Stimulated activated CD8-positive, alpha-beta memory T cell treated with anti-CD3 and anti-CD28 coated beads, Interleukin-4, amount 100 ng/mL, for 1 hour (primary cell): ENCODE measurements at places on chromosomes 11 and 22.

DNA sequence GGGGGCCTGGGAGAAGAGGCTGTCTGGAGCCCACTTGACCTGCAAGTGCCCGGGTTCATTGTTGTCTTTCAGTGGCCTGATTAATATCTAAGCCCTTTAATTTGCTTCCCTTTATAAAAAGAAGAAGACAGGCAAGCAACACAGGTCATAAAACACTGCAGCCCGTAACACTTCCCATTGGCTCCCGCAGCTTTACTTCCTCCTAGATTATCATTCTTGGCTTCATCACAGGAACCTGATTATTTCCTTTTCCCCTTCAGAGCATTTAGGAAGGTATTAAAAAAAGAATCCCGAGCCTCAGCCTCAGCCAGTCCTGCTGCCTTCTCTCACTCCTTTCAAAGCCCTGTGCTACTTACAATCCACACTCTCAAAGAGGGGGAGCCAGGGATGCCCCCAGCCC lies 183.2 kb downstream of the GRIK4 start:
- DNase-seq = no peak

GRCh38 chr11:101870510-101870909 lies 44.3 kb upstream of the CEP126 start:
- DNase-seq = no peak

- DNase-seq = no peak
Observed at GRCh38 chr22:38828191-38828590, 15.6 kb downstream of the NPTXR start.

- no peak for DNase-seq
Observed at GRCh38 chr11:78310500-78310909, 107.1 kb downstream of the GAB2 start.

DNA sequence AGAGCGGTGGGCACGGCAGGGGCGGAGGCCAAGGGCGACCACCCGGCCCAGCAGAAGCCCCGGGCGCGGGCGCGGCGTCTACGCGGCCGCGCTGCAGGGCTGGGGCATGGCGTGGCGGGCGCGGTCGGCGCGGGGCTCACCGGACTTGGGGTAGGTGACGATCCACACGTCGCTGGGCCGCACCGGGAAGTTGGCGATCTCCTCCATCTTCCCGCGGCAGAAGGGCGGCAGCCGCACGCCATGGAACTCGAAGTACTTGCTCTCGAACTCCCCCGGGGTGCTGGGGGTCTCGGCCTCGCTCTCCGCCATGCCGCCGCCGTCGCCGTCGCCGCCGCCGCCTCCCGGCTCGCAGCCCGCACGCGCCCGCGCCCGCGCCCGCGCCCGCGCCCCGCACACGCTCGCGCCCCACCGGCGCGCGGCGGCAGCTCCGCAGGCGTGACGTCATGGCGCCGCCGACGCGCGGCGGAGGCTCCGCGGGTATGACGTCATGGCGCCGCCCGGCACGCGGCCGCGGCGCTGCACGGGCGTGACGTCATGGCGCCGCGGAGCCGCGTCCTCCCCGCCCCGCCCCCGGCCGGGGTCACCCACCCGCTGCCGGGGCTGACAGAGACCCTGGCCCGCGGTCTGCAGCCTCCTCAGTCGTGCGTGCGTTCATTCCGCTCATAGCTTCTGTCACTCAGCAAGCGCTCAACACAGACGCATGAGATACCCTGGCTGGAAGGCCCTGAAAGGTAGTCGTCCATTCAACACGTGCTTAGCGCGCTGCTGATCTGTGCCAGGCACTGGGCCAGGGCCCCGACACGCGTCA lies at the start of gene SULT4A1:
SULT4A1 (minus strand) TSS at position 440 of the 808 bp plus-strand sequence; CDS start at position 309, 131 bp downstream.
- no peak for DNase-seq

- no peak for DNase-seq
Observed at GRCh38 chr11:108093128-108093904, 28.1 kb upstream of the ACAT1 start.

- DNase-seq = no peak
Observed at GRCh38 chr22:45259754-45260394, 19.2 kb upstream of the KIAA0930 start.

- DNase-seq = no peak
Observed at GRCh38 chr11:61012737-61013215, 41.3 kb downstream of the CD6 start.

DNA sequence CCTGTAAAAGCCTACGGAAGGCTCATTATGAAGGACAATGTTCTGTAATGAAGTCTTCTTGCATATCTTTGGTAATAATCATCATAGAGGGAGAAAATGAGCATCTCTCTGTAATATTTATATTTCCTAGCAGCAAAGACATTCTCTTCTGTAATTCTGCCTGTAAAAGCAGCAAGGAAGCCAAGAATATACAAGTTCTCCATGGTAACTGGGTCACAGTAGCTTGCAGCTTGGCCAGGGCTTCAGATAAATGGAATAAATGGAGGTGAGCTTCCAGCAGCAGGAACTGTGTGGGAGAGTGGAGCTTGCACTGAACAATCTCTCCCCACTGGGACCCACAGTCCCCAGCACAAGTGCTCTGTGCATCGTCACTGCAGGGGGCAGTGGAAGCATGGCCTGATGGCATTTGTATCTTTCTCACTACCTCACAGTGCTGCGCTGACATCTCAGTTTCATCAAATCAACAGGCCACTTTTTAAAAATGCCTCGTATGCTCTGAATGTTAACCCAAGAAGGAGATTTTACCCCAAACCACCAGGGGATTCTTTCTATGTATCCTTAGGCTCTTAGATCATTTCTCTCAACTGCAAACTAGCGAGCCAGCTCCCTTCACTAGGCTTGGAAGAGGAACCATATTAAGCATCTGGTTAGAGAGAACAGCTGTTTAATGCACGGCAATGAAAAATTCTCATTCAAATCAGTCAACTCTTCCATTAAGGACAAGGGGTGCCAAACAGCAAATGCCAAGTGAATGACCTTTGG lies 1059.7 kb downstream of the OPCML start:
- DNase-seq = no peak

- no peak for DNase-seq
Observed at GRCh38 chr11:12164061-12165014, 53.9 kb downstream of the MICAL2 start.

DNA sequence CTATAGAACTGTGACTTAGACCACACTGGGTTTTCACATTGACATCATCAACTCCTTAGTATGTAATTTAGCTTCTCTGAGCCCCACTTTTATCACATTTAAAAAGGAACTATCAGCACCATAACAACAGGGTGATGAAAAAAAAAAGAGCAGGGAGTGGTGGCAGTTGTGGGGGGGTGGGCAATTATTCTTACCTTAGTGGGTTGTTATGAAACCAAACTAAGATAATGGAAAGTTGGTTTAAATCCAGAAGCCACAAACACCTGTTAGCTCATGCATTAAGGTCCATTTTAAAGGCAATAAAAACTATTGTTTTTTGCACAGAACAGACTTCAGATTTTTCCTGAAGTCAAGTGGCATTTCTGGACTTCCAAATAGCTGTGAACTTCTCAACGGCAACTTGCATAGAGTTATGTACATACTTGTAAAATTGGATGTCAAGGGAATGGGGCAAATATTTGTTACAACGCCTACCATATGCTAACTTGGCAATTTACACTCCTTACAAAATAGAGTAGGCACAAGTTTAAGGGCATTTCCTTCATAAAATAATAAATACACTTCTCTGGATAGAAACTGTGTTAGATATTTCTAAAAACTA lies 793.6 kb downstream of the DLG2 start:
- DNase-seq = no peak

GRCh38 chr22:25111579-25112517 lies 87.8 kb upstream of the CRYBB3 start:
- no peak for DNase-seq

DNA sequence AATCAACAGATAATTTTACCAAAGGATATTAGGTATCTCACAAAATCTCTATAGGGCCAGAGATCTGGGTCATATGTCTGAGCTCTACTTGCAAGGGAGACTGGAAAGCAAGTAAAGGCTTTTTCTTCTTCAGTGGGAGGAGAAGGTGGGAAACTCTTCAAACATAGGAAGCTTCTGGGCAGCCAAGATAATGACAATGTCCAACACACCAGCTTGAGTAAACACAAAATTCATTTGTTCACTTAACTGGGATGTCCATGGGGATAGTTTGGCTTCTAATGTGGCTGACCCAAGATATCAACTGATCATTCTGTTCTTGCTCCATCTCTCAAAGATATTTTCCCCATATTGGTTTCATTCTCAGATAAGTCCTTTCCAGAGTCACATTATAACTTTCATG lies 37.4 kb downstream of the OR2AT4 start:
- DNase-seq = no peak

DNA sequence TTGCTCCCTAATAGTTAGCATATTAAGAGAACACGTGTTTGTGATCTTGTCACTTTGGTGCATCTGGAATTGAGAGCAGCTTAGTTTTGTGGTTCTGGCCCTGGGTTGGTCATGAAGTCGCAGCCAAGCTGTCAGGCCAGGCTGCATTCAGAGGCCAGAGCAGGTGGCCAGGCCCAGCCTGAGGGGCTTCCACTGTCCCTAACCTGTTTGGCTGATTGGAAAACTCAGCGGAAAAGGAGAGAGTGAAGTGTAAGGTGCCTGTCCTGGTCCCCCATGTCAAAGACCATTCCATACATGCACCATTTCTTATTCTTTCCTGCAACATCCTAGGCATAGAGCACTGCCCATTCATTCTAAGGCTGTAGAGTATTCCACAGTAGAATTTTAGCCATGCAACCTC lies 111.5 kb upstream of the IGLL5 start:
- DNase-seq = no peak

DNA sequence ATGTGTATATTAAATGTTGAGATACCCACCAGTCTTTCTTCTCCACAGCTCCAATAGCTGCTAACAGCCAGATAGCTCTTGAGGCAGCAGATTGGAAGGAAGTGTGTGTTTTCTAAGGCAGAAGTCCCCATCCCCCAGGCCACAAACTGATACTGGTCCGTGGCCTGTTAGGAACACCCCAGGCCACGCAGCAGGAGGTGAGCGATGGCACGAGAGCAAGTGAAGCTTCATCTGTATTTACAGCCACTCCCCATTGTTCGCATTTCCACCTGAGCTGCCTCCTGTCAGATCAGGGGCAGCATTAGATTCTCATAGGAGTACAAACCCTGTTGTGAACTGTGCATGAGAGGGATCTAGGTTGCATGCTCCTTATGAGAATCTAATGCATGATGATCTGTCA lies 12.7 kb downstream of the CCDC73 start:
- DNase-seq = no peak

DNA sequence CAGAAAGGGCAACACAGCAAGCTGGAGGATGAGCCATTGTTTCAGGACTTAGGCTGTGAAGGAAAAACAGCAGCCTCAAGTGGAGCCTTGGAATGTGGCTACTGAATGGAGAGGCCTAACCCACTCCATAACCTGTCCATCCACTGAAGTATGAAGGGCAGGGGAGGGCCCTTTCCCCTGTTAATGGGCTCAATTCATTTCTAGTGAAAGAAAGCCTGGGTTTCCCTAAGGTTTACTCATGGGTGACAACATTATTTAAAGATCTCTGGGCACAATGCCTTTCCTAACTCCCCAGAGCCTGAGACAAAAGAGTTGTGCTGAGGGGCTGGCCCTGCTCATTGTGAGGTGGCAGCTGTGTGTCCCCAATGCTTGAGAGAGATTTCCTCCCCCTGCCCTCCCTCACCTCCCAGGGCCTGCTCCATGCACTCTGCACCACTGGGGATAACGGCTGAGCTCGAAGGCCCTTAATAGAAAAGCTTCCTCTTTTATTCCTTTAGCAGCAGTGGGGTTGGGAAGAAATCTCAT lies 83.8 kb downstream of the ME3 start:
- DNase-seq = no peak

DNA sequence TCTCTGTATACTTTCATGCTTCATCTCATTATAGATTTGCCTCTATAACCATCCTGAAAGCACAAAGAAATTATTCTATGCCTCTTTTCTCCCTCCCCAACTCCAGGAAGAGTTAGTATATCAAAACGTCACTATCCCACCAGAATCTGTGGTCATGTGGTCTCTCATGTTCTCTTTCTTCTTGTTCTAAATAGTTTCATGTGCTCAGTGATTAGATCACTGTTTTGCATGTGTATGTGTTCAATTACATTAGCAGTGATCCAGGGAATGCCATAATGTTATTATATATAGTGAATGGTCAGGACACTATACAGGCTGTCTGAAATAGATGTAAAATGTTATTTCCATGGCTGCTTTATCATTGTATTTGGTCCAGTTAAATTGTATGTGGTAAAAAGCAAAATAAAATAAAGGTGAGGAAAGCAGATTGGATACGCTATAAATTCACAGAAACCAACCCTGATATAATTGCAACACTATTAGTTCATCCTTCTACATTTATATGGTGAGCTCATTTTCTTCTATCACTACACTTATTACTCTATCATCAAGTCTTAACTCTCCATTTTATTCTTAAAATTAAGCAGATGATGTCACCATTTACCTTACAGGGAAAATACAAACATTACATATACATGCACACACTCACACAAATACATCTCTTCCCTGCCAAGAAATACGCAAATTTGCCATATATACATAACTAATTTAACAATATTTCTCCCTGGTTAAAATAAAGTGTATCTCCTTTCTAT lies 26.9 kb upstream of the ANO5 start:
- DNase-seq = no peak

- no peak for DNase-seq
Observed at GRCh38 chr11:6638429-6638828, 17.2 kb downstream of the DCHS1 start.

GRCh38 chr11:76607431-76607830 lies 63.1 kb downstream of the LRRC32 start:
- DNase-seq = no peak

DNA sequence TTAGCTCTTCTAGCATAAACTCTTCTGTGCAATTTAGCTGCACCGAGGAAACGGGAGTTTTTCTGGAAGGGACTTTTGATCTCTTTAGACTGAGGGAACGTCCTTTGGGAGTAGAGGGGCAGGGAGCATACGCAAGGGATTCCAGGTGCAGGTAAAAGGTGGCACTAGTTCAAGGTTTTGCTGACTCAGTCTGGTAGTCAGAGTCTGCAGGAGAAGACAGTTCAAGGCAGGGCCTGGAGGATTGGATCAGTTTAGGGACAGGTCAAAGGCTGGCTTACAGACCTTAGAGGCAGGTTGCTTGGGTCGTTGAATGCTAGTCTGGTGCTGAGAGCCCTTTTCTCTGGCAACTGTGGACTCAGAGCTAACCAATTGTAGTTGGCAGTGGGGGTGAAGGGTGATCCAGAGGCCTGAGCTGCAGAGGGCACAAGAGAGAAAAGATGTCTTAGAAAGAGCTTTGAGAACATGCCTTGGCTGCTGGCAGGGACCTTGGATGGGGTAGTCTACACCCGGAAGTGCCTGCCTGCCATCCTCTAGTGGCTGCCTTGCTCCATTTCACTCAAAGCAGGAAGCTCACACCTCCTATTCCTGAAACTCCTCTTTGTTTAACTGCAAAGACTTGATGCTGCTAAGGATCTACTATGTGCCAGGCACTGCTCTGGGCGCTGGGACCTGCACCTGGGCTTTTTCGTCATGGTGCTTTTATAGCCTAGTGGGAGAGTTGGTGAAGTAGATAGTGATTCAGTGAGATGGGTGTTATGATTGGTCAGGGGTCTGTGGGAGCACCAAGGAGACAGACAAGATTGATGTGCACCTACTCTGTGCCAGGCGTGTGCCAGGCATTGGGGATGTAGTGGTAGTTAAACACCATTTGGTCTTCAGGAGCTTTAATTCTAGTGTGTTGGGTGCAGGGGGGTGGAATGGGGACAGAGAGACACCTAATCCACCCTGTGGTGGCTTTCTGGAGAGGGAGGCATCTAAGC lies 17.1 kb downstream of the MIAT start:
- no peak for DNase-seq

- no peak for DNase-seq
Observed at GRCh38 chr22:34814260-34815025, 251.5 kb upstream of the ISX start.
